ENCODE measurements at places on chromosomes 5 and 9.

GRCh38 chr5:95848701-95849100 is 26.2 kb upstream of the GLRX start:
- DNase-seq = no peak
- no peaks in the 10 kb centered on the region for H3K36me3 ChIP-seq
- no peak overlapping the region for H3K27ac ChIP-seq
- peaks cover 5% of the 10 kb centered on the region for H3K4me1 ChIP-seq
- H3K27me3 ChIP-seq = no peaks in the 10 kb centered on the region
- H3K4me3 ChIP-seq = no peak overlapping the region

- H3K4me1 ChIP-seq = no peaks in the 10 kb centered on the region
- H3K36me3 ChIP-seq = no peaks in the 10 kb centered on the region
- H3K27ac ChIP-seq = no peak overlapping the region
- DNase-seq = no peak
Measured at GRCh38 chr5:166957782-166958181, 1333.7 kb upstream of the WWC1 start.

- no peak for DNase-seq
- H3K27ac ChIP-seq = no peak overlapping the region
- no peaks in the 10 kb centered on the region for H3K27me3 ChIP-seq
Measured at GRCh38 chr9:27561685-27562084, 11.6 kb downstream of the C9orf72 start.

- H3K27ac ChIP-seq = no peak overlapping the region
- H3K27me3 ChIP-seq = no peaks in the 10 kb centered on the region
Measured at GRCh38 chr5:22541037-22541436, 312.1 kb downstream of the CDH12 start.

GRCh38 chr5:169011009-169011408 is 289.9 kb downstream of the SLIT3 start:
- no peak overlapping the region for H3K4me3 ChIP-seq
- DNase-seq = no peak
- no peaks in the 10 kb centered on the region for H3K36me3 ChIP-seq
- peaks cover 22% of the 10 kb centered on the region for H3K4me1 ChIP-seq
- no peak overlapping the region for H3K27ac ChIP-seq
